ENCODE measurements at places on chromosomes 7 and 10. TPM values are rescaled to one million over a fixed set of nuclear protein-coding genes. Genes with fewer than 3 reads are reported as not detected.

- no peak for DNase-seq
Measured at GRCh38 chr7:75771224-75771623, 787 bp downstream of the CCL26 start.

NCF1 gene
- 21.0 TPM for total RNA-seq

DNA sequence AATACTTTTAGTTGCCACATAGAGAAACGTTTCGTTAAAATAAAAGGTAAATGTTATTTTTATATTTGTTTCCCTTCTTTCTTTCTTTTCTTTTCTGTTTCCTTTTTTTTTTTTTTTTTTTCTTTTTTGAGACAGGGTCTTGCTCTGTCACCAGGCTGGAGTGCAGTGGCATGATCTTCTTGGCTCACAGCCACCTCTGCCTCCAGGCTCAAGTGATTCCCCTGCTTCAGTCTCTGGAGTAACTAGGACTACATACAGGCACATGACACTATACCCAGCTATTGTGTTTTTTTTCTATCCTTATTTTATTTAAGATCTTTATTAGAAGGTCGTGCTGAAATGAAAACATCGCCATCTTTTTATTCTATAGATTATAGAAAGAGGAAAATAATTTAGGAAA lies 661.8 kb upstream of the MBL2 start:
- no peak for DNase-seq

- DNase-seq, result no peak
Measured at GRCh38 chr10:131905603-131906268, 4.9 kb downstream of the PPP2R2D start.

DNA sequence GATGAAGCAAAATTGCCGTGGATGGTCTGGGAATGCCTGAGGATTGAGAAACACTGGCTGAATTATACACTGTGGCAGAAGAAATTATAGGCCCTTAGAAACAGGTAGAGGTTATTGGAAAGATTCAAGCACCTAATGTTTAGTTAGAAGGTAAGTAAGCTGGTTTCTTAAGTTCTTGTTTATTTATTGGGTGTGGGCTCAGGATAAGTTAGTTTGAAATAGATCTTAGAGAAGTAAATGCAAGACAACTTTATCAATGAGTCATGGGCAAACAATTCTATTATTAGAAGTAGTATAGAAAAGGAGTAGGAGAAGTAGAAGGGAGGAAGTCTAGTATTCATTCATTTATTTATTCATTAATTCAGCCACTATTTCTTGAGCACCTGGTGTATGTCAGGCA lies 96.5 kb downstream of the KAT6B start:
- no peak for DNase-seq

DNA sequence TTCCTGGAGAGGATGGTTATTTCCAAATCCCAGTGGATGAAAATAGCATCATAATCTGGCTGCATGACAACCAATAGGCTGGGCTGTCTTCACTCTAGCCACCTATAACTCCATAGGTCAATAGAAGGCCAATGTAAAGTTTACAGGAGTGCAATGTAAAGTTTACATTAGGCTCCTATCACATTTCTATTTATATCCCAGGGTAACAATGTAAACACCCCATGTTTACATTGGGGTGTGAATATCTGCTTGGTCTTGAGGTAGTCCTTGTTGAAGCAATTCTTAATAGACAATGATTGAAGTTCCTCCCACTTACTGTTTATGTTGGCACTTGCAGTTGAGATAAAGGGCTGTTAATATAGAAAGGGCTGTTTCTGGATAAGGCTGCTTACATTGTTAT lies 21.5 kb downstream of the CH25H start:
- DNase-seq, result no peak

- DNase-seq, result no peak
Measured at GRCh38 chr7:130385600-130386066, 5.3 kb downstream of the CPA1 start.

ZNF777 gene
- total RNA-seq, result 15.9 TPM

DNA sequence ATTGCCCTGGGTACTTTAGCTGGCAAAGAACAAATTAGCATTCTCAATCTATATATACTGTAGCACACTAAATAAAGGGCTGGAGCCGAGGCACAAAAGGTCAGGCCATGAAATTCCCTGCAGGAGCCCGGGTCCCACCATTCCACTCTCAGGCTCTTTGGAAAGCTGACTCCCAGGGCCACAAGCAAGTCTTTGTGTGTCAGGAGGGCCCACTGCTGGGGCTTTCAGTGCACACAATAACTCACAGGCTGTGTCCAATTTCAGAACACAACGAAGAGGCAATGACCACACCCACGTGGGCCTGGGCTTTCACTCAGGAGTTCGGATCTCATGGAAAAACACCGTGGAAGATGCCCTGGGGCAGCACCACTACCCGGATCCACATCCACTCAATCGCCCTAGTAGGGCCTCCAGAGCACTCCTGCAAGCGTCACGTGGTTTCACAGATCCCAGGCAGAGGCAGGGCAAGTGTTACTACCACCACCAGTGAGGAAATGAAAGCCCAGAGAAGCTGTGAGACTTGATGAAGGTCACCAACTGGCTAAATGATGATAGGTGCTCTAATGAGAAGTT lies 60.3 kb downstream of the COBL start:
- DNase-seq, result no peak

DNA sequence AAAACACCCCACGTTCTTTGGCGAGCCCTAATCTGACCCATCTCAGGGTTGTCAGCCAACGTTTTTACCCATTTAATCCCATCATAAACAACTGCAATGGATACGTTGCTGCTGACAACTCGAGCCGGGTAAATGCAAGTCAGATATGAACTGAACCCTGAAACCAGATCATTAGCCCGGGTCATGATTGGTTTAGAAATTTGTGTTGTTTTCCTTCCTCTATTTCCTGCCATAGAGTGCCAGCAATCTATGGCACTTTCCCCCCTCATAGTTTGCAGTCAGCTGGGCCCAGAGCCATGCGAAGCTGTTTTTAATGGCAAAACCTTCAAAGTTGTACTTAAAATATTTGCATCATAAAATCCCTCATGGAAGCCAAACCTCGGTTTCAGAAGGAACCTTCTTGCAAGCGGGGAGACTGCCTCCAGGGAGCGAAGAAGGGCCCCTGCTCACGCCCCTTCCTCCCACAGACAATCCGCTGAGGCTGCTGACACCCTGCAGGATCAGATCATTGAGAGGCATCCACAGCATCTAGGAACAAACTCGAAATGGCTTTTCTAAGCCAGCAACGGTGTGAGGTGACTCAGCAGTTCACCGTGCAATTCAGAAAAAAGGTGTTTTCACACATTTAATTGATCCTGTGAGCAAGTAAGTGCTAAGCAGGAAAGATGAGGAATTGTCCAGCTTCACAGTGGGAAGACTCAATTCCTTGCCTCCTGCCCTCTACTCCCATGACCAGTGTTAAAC lies 710.1 kb downstream of the PARD3 start:
- DNase-seq, result no peak

DNA sequence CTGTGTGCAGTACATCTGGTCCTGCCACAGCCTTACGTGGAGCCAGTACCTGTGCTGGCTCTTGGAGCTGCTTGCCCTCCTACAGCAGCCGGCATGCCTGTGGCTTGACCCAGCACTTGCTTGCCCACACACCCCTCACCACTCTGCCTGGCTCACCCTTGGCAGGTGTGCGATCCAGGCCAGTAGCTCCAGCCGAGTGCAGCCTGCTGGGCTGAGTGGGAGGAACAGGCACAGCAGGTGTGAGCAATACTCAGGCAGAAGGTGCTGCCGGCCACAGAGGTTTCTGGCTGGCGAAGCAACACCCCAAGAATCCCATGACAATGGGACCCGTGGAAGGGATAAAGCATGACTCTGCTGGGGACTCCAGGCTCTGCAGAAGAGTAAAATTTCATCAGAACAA lies 173.5 kb upstream of the ADCY1 start:
- DNase-seq, result no peak

- DNase-seq, result no peak
Measured at GRCh38 chr10:126945351-126946030, 40.3 kb downstream of the DOCK1 start.

GRCh38 chr10:23657677-23658076 lies 218.8 kb downstream of the OTUD1 start:
- no peak for DNase-seq

ARMC3 gene
- total RNA-seq, result 16.3 TPM

GRCh38 chr7:149459540-149460452 lies 1.1 kb downstream of the ZNF777 start:
- no peak for DNase-seq

GRCh38 chr7:46233585-46234329 lies 312.7 kb upstream of the IGFBP3 start:
- no peak for DNase-seq

DNA sequence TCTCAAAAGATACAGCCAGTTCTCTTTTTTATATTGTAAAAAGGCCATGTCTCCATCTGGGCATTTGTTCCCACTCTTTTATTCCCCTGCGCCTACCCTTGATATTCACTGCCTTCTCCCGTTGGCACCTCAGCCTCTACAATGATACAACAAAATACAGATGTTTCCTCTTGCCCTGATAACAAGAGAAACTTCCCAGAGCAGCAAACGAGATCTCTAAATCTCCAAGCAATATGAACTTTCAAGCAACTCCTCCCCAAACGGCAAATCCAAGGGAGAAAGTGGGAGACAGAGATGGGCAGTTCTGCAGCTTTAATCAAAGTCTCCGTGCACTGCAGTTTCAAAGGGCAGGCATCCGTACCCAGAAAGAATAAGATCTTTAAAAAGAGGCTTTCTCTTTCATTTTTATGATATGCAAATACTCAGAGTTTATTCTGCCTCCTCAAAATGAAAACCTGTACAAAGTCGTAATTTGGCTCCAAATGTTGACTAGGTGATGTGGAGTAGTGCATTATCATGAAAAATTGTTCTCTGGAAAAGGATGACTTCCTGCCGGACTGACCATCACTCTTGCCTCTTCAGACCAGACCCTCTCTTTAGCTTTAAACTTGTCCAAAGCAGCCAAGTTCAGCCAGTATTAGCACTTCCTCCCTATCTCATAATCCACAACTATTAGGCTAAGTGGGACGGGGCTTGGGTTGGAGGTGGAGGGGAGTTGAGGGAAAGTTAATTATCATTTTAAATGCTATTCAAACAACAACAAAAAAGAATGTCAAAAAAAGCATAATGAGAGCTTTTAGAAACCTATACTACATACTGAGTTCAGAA lies 682 bp downstream of the HGF start:
- DNase-seq, result no peak

GRCh38 chr10:21193196-21193595 lies 296.1 kb upstream of the NEBL start:
- no peak for DNase-seq

DNA sequence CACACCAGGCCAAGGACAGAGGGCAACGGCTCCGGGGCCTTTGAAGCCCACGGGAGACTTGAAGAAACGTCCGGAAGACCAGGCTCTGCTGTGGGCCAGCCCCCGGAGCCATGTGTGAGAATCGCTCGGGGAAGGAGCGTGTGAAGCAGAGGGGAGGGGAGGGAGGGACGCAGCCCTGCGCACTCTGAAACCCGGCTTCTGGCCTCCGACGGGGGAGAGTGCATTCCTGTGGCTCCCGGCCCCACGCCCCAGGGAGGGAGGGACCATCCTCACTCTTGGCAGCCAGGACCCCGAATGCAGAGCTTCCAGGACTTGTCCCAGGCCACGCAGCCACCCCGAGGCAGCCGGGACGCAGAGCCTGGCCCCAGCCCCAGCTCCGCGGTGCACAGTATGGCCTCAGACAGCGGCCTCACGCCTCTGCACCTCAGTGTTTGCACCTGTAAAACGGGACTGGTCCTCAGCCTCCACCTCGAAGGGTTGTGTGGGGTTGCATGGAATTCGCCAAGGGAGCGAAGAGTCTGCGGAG lies 67.4 kb downstream of the PDGFA start:
- DNase-seq, result no peak

ZKSCAN1 gene
- total RNA-seq, result 96.7 TPM

DNA sequence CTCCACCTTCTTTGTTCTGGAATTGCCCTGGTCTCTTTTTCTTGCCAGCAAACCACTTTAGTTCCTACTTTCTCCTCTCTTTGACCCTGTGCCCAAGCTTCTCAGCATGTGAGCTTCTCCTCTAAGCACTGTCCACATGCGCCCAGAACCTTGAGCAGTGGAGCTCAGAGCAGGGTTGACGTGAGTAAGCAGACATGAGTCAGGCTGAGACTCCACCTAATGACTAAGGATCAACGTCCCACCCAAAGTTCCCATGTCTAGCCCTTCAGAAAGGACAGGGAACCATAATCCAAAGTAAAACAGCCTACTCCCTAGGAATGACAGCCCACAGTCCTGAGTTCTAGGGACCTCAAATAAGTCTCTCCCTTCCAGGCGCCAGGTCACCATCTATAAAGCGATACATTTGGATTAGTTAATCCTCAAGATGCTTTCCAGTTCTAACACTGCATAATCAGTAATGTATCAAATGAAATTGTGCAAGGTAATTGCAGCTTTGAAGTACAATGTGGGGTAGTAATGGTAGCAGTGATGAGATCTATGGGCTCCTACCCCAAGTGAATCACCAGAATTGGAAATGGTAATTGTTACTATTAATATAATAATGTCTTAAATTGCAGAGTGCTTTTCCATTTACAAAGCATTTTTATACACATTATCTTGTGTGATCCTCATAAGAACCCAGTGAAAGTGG lies 44.5 kb downstream of the KCNMA1 start:
- DNase-seq, result no peak

DNA sequence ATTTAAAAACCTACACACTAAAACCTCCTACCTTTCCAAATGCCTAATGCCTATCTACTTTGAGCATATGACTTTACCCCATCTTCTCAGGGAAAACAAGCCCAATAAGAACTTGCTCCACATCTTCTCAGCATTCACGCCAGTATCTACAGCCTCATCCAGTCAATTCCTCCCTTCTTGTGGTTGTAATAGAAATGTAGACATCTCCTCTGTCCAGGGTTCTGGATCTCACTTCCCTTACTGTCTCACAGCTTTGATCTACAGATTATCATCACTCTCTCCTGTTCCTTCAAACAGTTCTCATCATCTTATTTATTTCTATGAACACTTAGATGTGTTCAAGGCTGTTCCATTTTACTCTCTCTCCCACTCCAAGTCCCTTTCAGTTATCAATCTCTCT lies 70.4 kb upstream of the NOBOX start:
- DNase-seq, result no peak

DNA sequence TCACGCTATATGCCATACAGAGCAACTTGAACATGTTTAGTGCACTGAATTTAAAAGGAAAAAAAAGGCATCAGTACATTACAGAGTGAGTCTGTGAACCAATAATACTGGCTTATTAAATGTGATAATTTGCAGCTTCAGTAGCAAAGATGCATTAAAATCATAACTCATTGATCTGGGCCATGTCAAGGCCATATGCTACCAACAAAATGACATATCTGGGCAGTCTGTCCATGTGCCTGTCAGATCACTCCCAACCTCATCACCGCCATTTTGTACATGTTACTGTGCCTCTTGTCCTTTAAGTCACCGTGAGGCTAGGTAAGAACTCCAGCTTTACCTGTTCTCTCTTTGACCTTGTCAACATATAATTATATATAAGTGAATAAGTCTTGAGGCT lies 307.4 kb upstream of the LRGUK start:
- no peak for DNase-seq

NXPH1 gene
- not detected for total RNA-seq

GRCh38 chr7:128794020-128794419 lies 2.3 kb downstream of the CCDC136 start:
- no peak for DNase-seq

Data from uterus (tissue), 4 donors.